ENCODE measurements at places on chromosomes 5 and 9. TPM values are rescaled to one million over a fixed set of nuclear protein-coding genes. Genes with fewer than 3 reads are reported as not detected.

GRCh38 chr9:95316794-95317118 lies 753 bp downstream of the FANCC start:
- H3K27ac ChIP-seq: peak overlapping the region; percentile 80
- H3K4me1 ChIP-seq: peaks cover 19% of the 10 kb centered on the region
- H3K4me3 ChIP-seq: peak overlapping the region; percentile 90
- no peaks in the 10 kb centered on the region for H3K36me3 ChIP-seq

DNA sequence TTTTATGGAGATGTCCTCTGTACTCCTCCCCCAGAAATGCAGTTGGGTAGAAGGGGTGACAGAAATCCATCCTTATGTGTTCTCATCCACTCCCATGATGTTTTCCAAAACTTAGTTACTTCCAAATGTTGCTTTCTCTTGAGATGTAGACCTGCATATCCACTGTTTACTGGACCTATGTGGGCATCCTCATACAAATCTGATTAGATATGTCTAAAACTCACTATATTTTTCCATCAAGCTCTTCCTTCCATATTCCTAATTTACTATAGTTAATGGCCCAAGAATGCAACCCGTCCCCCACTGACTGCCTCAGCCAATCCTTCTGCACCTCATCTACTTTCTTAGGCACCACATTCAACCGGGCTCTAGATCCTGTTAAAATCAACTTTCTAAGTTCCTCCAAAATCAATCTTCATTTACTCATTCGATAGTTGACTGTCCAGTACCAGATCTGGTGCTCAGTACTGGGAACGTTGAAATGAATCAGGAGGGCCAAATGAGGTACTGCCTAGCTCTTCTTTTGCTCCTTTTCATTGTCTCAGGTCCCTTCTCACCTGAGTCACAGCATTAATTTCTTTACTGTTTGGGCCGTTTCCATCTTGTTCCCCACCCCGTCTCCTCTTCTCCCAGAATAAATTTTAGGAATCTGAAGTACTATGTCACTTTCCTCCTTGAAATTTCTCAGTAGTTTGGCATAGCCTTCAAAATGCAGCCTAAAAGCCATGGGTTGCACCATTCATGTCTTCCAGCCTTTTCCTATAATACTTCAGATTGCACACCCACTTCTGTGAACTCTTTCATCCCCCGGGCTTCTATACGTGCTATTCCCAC lies 7.9 kb downstream of the PLK2 start:
- DNase-seq: no peak
- peak overlapping the region; percentile 100 for H3K4me3 ChIP-seq
- peaks cover 68% of the 10 kb centered on the region for H3K36me3 ChIP-seq
- H3K27me3 ChIP-seq: no peaks in the 10 kb centered on the region

DNA sequence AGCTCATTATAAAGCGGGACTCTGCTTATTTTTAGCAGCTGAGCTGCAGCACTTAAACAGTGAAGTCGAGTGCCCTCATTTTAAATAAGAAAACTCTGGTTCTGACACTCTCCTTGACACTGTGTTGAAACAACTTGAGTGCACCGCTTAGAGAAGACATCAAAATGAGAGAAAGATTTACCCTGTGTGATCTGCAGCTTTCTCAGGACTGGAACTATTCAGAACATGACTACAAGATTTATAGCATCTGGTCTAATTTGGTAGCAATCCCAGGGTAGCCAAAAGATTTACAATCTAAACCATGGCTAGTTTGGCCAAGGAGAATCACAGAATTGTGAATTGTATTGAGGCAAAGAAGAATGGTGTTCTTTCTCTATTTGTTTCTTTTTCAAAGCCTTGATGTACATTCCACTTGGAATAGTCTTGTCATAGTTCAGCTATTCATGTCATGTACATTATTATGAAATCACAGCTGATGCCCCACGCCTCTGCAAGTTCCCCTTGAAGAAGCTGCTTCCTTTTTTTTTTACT lies 38.7 kb downstream of the PLEKHG4B start:
- no peak overlapping the region for H3K4me3 ChIP-seq
- peaks cover 12% of the 10 kb centered on the region for H3K36me3 ChIP-seq

DNA sequence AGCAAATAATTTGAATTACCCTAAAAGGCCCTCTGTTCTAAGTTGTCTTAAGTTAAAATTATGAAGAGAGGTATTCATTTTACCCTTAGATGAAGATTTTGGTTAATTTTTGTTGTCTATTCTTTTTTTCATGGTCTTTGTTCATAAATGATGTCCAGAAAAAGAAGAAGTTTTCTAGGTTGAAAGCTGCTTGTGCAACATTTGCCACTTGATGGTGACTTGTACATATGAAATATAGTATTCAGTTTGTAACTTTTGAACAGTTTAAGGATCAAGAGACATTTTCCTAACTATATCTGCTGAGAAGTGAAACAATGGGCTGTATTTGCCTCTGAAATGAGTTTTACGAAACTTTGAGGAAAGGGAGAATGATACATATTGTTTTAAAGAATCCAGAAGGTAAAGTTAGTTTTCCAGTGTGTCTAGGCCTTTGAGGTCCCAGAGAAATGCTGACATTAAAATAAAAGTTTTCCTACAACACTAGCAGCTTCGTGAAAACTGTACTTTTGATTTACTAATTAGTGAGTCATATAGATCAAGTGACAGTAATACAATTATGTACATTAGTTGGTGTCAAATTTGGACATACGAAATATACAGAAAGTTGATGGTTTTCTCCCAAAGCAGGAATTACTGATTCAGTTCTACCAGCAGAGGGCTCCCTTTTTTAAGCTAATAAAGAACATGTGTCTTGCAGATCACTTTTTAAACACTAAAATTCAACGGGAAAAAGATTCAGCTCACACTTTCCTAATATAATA lies 70.5 kb downstream of the PIK3R1 start:
- peaks cover 12% of the 10 kb centered on the region for H3K4me1 ChIP-seq
- H3K4me3 ChIP-seq: no peak overlapping the region
- no peak for DNase-seq
- H3K36me3 ChIP-seq: peaks cover 5% of the 10 kb centered on the region
- H3K27ac ChIP-seq: no peak overlapping the region

DNA sequence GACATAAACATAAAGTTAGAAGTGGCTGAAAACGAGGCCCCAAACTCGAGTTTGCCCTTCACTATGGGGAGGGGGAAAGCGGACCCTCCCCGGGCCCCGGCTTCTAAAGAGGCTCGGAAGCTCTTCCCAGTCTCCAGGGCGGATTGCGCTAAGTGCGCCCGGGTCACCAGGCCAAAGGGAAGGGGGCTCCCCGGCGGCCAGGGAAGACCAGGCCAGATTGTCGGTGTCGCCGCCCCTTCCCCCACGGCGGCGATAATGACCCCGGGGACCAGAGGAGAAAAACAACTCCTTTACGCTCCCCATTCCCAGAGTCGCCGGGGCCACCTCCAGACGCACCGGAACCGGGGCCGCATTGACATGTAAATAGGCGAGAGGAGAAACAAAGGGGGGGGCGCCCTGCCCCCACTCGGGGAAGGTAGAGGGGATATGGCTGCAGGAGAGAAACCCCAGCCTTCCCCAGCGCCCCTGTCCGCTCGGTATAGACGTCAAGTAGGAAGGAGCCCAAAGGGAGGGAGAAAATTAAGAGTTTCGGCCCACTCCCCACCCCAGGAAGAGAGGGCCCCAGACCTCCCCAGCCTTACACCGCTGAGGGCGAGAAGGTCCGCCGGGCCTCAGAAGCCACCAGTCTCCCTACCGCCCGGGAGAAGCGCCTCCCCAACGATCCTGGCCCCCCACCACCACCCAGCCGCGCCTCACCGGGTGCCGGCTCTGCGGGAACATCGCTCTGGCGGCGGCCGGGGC lies 1.7 kb downstream of the TLE1 start:
- H3K27me3 ChIP-seq: peaks cover 9% of the 10 kb centered on the region
- peaks cover 5% of the 10 kb centered on the region for H3K4me1 ChIP-seq
- peak overlapping the region; percentile 73 for H3K27ac ChIP-seq
- peak; percentile 50 for DNase-seq
- no peak overlapping the region for H3K4me3 ChIP-seq

DNA sequence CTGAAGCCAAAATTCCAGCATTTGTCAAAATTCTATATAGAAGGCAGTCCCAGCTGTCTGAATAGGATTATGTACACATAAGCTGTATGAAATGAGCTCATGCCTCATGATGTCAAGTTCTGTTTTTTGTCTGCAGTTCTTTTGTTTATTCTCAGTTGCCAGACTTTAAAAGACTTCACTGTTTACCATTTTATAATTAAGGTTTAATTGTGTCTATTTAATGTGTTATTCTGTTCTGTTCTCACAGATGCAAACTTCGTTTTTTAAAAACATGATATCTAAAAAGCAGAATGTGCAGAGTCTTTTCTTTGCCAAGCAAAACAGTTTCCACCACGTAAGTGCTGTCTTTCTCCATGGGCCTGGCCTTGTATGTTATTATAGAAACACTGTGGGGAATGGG lies 31.1 kb downstream of the ERAP1 start:
- no peak for DNase-seq
- no peak overlapping the region for H3K4me3 ChIP-seq
- no peaks in the 10 kb centered on the region for H3K27me3 ChIP-seq

GRCh38 chr5:10786835-10787234 lies 25.8 kb upstream of the DAP start:
- DNase-seq: peak; percentile 17
- H3K27ac ChIP-seq: peak overlapping the region; percentile 22
- H3K4me3 ChIP-seq: no peak overlapping the region
- H3K4me1 ChIP-seq: peaks cover 16% of the 10 kb centered on the region
- peaks cover 3% of the 10 kb centered on the region for H3K27me3 ChIP-seq

DNA sequence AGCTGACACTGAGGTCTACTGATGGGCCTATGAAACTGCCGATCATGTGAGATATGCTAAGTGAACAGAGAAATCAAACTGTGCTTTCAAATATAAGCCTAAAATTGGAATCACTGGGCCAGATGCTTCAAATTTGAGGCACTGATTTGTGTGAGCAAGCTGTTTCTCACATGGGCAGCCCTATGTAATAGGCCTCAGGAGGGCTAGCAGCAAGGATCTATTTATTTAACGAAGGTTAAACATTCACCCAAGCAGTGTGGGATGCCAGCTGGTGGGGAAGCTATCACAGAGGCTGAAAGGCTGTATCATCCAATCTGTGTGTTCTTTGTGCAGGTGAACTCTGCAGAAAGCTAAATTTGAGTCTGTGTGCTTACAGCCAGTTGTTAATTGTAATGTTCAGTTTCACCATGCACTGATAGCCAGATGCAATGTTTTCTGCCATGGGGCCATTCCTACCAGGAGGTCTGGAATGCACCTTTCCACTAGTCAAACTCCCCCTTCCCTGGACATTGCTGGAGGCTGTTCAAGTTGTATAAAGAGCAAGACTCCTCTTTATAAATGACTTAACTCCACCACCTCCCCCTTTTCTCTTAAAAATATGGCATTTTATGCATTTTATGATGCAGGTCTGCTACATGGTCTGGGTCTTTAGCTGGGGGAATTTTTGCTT lies 228.9 kb downstream of the SH3GL2 start:
- no peak overlapping the region for H3K4me3 ChIP-seq
- H3K27ac ChIP-seq: no peak overlapping the region
- H3K27me3 ChIP-seq: no peaks in the 10 kb centered on the region

DNA sequence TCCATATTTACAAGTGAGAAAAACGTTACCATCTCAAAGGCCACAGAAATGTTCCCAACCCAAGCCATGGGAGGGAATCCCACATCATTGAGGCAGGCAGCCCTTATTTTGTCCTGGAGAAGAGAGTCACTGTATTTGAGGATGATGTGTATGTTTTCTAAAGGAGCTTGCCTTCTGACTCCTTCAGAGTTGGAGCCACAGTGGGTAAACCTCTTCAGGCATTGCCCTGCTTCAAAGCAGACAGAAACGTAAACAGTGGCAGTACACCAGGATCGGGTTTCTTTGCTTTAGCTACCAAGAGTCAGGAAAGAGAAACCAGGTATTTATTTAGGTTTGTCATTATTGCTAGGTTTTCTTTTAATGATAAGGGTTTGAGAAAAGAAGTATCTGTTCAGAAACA lies 45.7 kb downstream of the MUSK start:
- H3K36me3 ChIP-seq: no peaks in the 10 kb centered on the region
- H3K27ac ChIP-seq: no peak overlapping the region
- peaks cover 1% of the 10 kb centered on the region for H3K27me3 ChIP-seq
- H3K4me3 ChIP-seq: no peak overlapping the region

DNA sequence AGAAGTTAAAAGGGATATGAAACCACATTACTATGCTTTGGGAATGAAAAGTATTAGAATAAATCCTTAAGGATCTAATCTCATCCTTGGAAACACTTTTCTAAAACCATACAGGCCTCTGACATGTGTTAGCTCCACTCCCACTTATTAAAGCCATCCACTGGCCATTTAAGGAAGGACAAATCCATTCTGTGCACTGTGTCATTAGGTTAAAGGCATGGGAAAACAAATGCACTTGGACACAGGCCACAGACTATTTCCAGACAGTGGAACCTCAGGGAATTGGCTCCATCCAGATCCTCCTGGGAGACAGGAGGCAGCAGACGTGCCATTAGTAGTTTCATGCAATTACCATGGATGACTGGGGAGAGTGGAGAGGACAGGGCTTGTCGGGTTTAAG lies 454.9 kb downstream of the ENC1 start:
- no peaks in the 10 kb centered on the region for H3K36me3 ChIP-seq
- H3K4me3 ChIP-seq: no peak overlapping the region
- H3K27ac ChIP-seq: no peak overlapping the region
- DNase-seq: no peak
- H3K4me1 ChIP-seq: peaks cover 19% of the 10 kb centered on the region

DNA sequence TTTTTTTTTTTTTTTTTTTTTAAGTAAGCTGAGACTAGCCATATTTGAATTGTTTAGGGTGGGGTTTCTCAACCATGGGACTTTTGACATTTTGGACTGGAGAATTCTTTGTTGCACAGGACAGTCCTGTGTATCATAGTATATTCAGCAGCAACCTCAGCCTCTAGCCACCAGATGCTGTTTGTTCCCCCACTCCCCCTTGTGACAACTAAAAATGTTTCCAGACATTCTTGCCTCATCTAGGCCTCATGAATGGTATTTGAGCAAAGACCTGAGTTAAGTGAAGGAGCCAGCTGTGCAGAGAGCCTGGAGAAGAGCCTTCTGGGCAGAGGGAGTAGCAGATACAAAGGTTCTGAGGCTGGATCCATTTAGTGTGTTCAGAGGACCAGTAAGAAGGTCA lies 155.9 kb downstream of the SGCD start:
- H3K36me3 ChIP-seq: no peaks in the 10 kb centered on the region
- DNase-seq: no peak
- no peak overlapping the region for H3K27ac ChIP-seq
- no peak overlapping the region for H3K4me3 ChIP-seq
- no peaks in the 10 kb centered on the region for H3K4me1 ChIP-seq

- H3K27me3 ChIP-seq: no peaks in the 10 kb centered on the region
- H3K27ac ChIP-seq: no peak overlapping the region
- H3K36me3 ChIP-seq: no peaks in the 10 kb centered on the region
- H3K4me1 ChIP-seq: no peaks in the 10 kb centered on the region
These were observed 52.2 kb upstream of the GABRB2 start for GRCh38 chr5:161598686-161599085.

Gene IFNA2
- not detected for total RNA-seq

Gene LCN10
- not detected for total RNA-seq

Gene ACER2
- 9.6 TPM for total RNA-seq

Gene PCDHGA6
- 3.9 TPM for total RNA-seq

Gene ECSCR
- total RNA-seq: 565 TPM
